ENCODE measurements at places on chromosomes 16 and 17.

- no peak for DNase-seq
Observed at GRCh38 chr16:47924950-47925349, 230.8 kb downstream of the ABCC12 start.

GRCh38 chr17:70521821-70522256, 352.5 kb downstream of the KCNJ2 start:
- no peak for DNase-seq

DNA sequence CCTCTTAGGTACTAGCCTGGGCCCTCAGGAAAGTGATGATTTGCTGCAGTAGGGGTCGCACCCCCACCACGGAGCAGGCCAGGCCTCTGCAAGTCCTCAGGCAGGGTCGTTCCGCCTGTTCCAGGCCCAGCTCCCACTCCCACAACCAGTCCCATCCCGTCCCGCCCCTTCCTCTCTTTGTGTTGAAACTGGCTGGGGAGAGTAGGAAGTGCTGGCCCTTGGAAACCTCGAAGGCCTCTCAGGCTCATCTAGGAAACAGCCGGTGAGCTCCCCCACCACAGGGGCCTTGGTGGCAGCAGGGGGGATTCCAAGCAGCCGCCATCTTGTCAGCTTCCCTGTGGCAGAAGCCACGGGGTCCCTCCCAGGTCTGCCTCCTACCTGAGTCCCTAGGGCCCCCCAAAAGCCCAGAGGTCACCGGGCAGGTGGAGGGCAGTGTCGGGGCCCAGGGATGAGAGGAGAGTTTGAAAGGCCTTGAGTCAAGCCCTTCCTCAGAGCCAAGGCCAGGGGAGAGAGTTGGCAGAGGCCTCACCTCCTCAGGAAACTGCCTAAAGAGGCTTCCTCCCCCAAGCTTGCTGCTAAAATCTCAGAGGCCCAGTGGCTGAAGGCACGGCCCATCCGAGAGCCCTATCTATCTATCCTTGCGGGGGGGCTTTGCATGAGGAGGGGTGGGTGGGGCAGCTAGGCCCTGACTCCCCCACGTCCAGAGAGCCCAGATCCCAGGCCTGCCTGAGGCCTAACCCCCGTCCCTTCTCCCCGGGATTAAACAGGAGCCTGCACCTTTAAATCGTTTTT, 22.2 kb downstream of the MMP15 start:
- no peak for DNase-seq

- peak; percentile 8 for DNase-seq
Observed at GRCh38 chr17:2929881-2930533, 133.4 kb downstream of the OR1D5 start.

DNA sequence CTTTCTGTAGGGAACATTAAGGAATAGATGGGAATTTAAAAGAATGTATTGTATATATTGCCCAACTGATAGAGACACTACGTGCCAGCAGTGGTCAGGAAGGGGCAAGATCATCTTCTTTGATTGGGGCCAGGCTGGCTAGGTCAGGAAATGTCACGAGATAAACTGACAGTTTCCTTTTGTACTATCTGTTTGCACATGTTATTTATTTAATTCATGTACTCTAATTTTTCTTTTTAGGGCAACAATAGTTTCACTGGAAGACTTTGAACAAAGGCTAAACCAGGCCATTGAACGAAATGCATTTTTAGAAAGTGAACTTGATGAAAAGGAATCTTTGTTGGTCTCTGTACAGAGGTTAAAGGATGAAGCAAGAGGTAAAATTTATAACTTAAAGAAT, 12.6 kb downstream of the NDEL1 start:
- no peak for DNase-seq

DNA sequence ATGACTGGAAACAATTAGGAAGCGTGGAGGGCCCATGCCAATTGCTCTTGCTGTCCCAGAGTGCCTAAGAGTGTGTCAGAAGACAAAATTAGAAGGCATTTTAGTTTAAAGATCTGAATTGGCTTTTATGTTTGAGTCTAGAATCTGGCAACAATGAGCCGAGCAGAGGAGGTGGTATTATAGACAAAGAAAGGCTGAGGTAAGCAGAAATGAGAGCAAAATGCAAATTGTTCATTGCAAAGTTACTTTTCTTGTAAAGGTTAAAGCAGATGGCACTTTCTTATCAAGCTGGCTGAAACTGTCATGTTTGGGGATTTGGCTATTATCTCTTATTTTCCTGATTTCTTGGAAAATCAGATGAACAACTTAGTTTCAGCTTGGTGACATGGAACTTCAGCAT, 3.3 kb downstream of the MYL4 start:
- DNase-seq, result no peak

DNA sequence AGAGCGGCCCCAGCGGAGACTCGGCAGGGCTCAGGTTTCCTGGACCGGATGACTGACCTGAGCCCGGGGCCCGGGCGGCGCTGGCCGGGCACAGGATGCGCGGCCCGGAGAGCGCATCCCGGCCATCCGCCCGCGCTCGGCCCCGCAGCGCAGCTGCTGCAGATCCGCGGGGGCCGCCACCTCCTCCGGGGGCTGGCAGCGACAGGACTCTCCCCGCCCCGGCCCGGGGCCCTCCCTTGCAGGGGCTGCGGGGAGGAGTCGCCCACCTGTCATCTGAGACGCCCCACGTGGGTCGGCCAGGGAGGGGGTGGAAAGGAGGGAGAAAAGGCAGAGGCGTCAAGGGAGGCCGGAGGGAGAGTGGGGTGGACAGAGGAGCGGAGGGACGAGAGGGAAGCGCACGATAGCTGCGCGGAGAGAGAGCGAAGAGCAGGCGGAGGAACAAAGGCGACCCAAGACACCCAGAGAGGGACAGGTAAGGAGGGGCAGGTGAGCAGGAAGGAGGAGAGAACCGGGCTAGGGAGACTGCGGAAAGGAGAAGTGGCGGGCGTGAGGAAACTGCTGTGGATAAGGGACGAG, 471 bp upstream of the PRKAR1A start:
- no peak for DNase-seq

- DNase-seq, result peak; percentile 72
Observed at GRCh38 chr17:1275962-1276736, 3.3 kb upstream of the TRARG1 start.

DNA sequence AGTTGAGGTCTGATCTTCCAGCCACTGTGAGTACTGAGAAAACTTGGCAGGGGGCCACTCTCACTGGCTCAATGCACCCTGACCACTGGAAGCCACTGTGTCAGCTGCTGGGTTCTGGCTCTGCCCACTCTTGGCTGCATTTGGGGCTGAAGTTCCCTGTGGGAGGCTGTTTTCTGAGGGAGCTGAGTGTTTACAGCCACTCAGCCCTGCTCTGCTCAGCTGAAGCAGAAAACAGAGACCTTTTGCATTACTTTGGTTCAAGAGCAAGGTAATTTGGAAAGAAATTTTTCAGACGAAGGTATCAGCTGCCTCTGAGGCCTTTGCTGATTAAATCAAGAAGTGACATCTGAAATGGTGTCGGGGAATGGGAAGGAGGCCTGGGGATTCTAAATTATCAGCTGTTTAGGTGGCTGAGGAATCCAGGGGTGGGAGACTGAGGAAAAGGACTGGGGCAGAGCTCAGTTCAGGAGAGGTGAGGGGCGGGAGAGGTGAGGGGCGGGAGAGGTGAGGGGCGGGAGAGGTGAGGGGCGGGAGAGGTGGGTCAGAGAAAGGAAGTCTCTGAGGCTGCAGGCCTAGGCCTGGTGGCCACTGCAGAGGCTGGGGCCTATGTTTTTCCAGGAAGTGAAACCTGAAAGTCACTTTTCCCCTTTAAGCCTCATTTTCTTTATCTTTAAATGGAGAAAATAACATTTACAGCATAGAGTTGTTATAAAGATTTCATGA, at the start of gene ACSM5:
ACSM5 (plus strand) TSS at position 137 of the 723 bp plus-strand sequence. CDS start 1,951 bp downstream, outside the sequence.
- no peak for DNase-seq

DNA sequence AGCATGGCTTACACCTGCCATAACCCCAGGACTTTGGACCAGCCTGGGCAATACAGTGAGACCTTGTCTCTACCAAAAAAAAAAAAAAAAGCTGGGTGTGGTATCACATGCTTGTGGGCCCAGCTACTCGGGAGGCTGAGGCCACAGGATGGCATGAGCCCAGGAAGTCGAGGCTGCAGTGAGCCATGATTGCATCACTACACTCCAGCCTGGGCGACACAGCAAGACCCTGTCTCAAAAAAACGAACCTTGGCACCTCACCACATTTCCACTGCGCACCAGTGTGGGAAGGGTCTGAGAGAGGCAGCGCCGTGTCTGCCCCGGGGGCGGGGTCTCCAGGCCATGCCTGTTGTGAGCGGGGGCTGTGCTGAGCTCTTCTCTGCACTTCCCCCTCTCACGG, 6.3 kb downstream of the ACSF3 start:
- no peak for DNase-seq

- no peak for DNase-seq
Observed at GRCh38 chr16:65059406-65059980, 62.4 kb downstream of the CDH11 start.

DNA sequence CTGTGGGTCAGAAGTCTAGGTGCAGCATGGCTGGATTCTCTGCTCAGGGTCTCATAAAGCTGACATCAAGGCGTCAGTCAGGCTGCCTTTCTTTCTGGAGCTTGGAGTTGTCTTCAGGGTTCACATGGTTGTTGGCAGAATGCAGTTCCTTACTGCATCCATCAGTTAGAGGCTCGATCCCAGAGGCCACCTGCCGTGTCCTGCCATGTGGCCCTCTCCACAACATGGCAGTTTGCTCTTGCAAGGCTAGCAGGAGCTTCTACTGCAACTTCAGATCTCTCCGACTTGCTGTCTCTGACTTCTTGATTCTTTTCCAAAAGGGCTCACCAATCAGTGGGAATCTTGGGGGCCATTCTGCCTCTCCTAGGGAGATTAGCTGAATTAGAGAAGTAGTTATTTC, 11.9 kb downstream of the PITPNC1 start:
- DNase-seq, result no peak

- no peak for DNase-seq
Observed at GRCh38 chr17:64628641-64629040, 33.5 kb downstream of the SMURF2 start.

DNA sequence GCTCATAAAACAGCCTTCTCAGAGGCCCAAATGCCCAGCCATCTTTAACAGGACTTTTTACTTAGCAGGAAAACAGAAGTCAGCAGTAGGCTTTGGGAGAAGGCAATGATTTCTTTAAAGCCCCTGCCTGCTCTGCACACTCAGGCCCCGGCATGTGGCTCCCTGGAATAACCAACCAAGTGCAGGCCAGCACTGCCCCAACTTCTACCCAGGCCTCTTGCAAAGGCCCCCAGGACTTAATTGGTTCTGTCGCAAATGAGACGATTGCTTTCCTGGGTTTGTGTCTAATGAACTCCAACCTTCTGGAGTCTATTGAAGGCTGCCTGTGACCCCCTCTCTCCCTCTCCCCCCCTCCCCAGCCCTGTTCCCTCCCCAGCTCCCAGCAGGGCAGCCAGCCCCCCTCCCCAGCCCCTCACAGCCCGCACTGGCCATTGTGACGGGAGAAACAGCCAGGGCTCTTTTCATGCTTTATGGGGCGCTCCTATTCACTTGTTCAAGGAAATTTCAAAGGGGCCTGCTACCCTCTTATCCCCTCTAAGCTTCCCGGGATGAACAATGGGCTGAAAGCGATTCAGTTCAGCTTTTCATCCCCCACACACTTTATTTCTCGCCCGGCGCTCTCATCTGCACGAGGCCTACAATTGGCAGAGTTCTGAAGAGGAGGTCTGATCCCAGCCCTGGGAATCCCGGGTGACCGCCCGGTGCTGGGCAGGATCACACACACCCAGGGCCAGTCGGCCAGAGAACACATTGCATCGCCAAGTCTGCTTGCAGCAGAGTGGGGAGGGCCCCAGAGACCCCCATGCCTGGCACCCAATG, 15.5 kb downstream of the AXIN2 start:
- no peak for DNase-seq

- no peak for DNase-seq
Observed at GRCh38 chr16:84718-85406, 6.8 kb downstream of the MPG start.

DNA sequence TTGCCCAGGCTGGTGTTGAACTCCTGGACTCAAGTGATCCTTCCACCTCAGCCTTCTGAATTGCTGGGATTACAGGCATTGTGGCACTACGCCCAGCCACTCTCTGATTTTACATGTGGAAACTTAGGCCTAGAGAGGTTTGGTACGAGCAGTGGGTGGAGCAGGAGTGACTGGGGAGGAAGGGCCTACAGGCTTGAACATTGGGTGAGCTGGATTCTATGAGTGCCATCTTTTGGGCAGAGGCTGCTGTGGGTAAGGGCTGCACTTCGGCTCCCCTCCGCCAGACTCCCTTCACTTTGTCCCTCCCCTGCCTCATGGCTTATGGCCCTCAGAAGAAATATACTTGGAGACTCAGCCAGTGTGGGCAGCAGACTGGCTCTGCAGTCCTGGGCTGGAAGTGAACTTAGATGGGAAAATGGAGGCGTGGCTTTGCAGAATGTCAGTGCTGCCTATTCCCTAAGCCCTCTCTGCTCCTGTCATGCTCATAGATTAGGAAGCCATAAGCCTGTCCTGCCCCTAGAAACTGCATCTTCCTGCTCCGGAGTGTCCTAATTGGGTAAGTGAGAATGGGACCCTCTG, 9.5 kb upstream of the MRC2 start:
- DNase-seq, result no peak

DNA sequence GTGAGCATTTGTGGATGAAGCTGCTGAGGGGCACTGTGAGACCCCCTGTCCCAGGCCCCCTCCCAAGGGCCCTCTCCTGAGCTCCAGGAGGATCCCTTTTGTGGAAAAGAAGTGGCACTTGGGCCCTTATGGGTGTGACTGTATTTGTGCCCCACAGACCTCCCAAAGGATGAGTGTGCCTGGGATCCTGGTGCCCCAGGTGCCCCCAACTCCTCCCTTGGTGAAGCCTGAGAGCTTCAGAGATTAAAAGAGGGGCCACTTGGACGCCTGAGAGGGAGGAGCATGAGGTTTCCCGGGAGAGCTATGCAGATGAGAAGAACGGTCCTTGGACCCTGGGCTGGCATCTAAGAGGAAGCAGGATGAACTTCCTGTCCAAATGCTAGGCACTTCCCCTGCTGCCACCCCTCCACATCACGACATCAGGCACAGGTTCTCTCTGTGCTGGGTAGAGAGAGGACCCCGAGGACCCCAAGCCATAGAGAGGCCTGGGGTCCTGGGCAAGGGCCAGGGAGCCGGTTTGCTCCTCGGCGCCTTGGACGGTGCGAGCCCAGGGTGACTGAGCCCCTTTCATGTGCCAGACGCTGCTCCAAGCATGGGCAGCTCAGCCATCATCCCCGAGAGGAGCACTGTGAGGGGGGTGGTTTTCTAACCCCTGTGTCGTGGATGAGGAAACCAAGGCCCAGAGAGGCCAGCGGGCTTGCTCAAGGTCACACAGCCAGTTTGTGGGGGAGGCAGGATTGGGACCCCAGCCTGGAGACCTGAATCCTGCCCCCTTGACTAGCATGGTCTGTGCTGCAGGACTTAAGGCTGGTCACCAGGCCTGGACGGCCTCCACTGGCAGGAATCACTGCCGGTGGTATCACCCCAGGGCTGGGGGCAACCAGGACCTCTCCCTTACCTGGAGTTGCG, 5.6 kb upstream of the ADAM11 start:
- DNase-seq, result no peak

GRCh38 chr16:31267332-31268032, 7.7 kb downstream of the ITGAM start:
- no peak for DNase-seq

Measured in T-cell (primary cell).